ENCODE measurements at places on chromosomes 6 and 20.

- no peak for DNase-seq
Observed at GRCh38 chr6:142118328-142118727, 14.4 kb upstream of the GJE1 start.

DNA sequence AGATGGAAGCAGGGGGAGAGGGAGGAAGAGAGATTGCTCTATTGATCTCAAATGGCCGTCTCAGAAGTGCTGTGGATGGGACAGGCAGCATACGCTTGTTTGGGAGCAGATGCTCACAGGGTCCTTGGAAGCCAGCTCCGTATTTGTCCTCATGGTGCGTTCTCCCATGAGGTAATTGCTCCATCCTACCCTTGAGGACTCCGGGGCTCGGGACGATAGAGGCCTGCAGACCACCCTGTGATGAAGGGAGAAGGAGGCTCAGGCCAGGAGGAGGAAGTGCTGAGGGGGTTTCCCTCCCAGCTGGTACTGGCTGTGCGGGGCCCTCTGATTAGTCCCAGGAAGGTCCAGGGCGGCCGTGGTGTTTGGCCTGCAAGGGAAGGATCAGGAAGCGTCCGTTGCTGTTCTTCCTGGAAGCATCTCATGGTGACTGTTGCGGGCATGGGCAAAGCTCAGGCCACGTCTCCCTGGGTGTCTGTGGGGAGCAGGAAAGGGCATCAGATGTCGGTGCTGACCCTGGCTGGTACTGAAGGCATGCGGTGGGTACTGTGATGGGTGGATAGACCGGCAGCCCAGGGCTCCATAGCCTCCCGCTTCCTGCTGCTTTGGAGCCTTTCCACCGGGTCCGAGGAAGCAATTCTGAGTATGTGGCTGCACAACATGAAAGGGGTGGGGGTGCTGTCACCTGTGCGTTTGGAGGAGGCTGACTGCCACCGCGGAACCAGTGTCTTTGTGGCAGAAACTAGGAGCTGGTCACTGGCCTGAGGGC lies 158.3 kb downstream of the SYCP2 start:
- DNase-seq, result no peak

DNA sequence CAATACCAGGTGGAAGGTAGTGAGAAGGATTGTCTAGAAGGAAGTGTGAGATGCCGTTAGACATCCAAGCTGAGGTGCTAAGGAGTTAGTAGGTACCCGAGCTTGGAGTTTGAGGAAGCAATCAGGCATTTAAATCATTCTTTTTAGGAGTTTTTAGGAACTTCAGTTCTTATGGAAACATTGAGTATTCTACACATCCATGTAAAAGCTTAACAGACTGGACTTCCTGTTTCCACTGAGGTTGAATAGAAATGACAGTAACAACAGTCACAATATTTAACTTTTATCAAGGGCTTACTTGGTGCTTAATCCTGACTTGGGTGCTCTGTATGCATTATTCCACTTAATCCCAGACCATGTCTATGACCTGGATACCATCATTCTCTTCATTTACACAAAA lies 136.4 kb downstream of the UST start:
- DNase-seq, result no peak

- DNase-seq, result no peak
Observed at GRCh38 chr20:35276408-35276807, 1.5 kb downstream of the MMP24OS start.
